ENCODE measurements at places on chromosomes 2 and 18.

DNA sequence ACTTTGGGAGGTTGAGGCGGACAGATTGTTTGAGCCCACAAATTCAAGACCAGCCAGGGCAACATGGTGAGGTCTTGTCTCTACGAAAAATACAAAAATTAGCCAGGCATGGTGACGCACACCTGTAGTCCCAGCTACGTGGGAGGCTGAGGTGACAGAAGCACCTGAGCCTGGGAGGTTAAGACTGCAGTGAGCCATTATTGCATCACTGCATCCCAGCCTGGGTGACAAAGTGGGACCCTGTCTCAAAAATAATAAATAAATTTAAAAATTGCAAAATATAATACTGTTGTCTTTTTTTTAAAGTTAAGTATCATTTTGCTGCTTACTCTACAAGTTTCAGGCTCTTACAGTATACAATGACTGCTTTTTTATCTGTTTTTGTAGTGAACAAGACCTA lies 4.0 kb upstream of the ANKRD12 start:
- no peak for DNase-seq

GRCh38 chr2:201643216-201643890 lies at the start of gene TMEM237:
TMEM237 (minus strand) TSS chr2:201643503; CDS start chr2:201643400, 103 bp downstream.
- peak; percentile 25 for DNase-seq

DNA sequence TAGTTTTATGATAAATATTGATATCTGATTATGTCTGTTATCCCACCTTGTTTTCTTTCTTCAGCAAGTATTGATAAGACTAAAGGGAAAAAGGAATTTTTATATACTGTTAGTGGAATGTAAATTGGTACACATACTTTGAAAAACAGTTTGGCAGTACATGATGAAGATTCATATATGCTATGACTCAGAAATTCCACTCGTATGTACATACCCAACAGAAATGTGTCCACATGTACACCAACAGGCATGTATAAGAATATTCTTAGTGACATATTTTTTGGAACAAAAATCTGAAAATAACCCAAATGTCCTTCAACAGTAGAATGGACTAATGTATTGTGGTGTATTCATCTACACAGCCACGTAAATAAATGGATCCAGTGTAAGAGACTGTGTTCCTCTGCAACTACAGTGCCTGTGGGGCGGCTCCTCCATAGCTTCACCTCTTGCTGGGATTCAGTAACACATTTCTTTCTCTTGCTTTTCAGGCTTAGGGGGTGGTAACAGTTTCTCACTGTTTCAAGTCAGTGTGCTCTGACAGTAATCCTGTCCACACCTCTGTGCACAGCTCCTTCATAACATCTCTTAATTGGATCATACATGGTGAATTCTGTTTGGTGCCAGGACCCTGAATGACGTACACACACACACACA lies 35.5 kb upstream of the ALMS1 start:
- DNase-seq: no peak

GRCh38 chr2:223956300-223956699 lies 963 bp upstream of the MRPL44 start:
- DNase-seq: no peak

DNA sequence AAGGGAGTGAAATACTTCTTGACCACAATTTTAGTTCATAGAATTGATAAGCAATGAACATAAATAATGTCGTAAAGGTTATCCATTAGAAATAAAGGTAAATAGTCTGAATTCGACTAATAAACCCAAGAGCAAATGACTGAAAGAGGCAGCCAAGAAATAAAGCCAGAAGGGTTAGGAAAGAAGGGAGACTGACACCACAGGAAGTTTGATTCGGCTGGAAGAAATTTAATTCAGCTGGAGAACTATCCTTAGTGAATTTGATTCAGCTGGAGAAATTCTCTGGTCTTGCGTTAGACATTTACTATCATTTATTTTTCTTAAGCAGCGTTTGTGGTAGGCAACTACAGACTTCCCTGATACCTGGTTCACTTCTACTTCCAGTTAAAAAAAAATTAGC lies 429.6 kb downstream of the PID1 start:
- DNase-seq: no peak

- no peak for DNase-seq
Observed at GRCh38 chr2:26507932-26508331, 30.0 kb upstream of the OTOF start.

- no peak for DNase-seq
Observed at GRCh38 chr2:234289834-234290590, 206.9 kb downstream of the ARL4C start.

- DNase-seq: no peak
Observed at GRCh38 chr2:166671235-166671634, 177.2 kb upstream of the SCN7A start.

DNA sequence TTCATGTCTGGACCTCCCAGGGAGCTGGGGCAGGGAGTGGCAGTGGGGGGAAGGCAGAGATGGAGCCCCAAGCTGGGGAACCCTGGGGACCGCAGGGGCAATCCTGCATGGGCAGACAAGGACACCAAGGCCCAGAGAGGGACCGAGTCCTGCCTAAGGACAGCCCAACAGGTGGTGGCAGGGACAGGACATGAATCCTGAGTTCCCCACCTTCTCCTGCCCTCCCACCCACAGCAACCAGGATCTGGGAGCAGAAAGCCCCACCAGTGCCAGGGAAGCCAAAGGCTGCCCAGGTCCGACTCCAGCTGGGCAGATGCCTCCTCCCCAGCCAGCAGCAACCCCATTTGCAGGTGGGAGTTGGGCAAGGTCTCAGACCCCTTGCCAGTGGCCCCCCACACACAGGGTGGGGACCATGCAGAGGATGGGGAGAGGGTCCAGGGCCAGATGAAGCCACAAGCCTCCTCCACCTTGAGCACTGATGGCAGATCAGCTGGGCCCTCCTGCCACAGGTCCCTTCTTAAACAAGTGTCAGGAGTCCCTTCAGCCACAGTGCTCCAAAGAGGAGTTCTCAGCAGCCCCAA lies 6.3 kb downstream of the ADRA2B start:
- no peak for DNase-seq

DNA sequence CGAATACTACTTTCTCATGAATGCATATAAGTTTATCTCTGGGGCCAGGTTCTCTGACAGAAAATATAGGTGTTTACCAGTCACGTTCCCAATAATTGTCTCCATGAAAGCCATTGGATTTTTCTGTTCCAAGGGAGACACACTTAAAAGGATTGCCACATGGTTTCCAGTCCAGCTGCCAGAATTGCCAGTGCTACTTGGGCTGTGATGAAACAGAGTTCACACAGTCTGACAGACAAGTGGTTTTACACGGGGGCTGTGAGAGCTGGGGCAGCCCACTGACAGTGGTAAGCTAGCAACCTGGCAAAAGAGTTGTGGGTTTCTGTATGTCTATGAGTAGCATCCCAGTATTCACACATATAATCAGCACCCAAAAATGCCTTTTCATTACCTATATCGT lies 27.7 kb upstream of the ATRAID start:
- no peak for DNase-seq

DNA sequence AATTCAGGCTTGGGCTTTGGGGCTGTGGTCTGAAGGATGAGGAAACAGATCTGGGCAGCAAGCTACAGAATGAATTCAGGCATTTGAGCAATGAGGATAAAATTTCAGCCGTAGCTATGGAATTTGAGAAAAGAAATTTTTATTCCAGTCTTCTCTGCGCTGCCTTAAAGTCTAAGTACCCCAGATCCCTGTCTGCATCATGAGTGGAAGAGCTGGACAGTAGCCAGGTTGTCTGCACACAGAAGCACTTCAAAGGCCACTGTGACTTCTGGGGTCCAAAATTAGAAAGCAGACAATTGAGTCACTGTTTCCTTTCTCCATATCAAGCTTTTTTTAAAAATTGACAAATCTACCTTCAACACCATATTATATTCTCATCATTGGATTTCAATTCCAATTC lies 787.6 kb upstream of the GCFC2 start:
- no peak for DNase-seq

DNA sequence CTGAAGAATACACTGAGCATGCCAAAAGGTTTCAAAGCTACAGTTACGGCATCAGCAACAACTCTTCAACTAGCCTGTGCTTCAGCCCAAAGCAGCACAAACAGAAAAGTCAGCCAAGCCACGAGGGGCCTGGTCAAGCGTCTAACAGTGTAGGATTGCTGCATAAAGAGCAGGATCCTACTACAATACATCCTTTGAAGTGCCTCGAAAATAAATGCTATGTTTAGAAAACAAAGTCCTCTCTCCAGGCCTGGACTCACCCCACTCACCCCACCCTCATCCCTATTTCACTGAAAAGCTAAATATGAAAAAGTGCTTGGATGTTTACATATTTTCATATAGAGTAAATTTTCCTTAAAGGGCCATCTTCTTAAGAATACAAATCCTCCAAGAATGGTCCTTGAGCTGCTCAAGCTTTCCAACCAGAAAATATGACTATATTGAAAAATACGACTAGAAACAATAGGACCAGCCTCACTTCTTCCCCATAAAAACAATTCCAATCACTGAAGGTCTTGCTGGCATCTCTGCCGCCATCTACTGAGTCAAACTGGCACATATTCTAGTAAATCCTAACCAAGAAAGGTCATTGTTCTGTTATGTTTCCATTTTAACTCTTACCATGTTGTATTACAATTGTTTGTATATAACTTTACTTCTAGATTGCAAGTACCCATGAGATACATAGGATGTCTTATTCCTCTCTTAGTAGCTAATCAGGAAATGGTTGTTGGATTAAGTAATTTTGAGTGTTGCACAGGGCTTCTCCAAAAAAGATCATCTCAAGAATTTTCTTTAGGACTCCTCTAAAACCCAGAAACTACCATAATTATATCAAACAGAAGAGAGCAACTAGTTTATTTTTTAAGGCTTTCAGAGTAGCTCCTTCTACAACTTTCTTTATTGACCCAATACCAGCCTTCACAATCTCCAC lies 63.6 kb downstream of the CLHC1 start:
- DNase-seq: peak; percentile 85

DNA sequence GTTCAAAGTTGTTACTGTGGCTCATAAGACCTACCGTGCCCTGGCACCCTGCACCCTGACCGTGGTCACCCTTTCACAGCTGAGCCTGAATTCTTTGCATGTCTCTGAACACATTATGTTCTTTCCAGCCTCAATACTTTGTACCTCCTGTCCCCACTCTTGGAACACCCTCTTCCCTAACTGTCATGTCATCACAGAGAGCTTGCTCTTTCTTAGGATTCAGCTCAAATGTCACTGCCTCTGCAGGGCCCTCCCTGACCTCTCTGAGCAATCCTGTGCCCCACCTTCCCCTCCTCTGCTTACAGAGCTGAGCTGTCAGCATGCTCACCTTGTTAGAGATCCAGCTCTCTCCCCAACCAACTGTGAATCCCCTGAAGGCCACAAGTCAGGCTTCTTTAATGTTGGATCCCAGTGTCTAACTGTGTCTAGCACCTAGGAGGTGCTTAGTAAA lies 15.0 kb downstream of the PRKAG3 start:
- no peak for DNase-seq

GRCh38 chr2:190860985-190861680 lies 19.5 kb upstream of the GLS start:
- no peak for DNase-seq

GRCh38 chr2:191202209-191202721 lies 42.9 kb upstream of the MYO1B start:
- DNase-seq: no peak

DNA sequence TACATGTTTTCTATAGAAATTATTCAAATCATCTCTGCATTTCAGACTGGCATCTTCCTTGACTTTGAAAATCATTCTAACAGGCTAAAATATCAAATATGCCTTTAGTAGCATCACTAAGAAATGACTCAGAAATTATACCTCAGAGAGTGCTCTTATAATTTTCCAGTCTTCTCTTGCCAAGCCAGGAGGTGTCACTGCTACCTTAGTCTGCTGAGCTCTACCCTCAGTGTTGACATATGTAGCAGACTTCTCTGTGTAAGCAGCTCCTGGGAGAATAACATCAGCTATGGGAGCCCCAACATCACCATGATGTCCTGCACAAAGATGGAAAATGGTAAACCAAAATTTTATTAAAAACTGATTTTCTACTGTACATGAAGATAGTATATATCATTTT lies 31.6 kb downstream of the NDUFS1 start:
- no peak for DNase-seq

GRCh38 chr18:57466745-57467409 lies 31.7 kb downstream of the ONECUT2 start:
- DNase-seq: no peak

DNA sequence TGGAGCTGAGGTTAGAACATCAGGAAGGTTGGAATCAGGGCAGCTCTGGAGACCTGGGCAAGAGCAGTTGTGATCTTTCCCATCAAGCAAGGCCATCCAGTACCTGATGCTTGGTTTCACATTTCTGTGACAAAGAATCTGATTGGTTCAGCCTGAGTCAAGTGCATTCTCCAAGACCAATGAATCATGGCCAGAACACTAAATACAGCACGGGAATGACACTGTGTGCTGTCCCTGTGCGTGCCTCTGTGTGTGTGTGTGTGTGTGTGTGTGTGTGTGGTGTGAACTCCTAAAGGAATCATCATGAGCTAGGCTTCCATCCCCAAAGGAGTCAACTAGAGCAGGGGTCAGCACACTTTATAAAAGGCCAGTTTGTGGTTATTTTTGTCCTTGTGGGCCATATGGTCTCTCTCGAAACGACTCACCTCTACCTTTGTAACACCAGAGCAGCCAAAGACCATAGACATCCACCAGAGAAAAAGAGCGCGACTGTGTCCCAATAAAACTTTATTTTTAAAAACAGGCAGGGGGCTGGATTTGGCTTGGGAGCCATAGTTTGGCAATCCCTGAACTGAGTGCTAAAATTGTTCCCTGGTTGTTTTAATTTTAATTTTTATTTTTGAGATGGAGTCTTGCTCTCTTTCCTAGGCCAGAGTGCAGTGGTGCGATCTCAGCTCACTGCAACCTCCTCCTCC lies 99.7 kb downstream of the INHBB start:
- DNase-seq: no peak

- DNase-seq: no peak
Observed at GRCh38 chr2:42486145-42486906, 7.5 kb downstream of the KCNG3 start.

GRCh38 chr2:110858135-110858725 lies 125.9 kb downstream of the ACOXL start:
- DNase-seq: no peak

- DNase-seq: no peak
Observed at GRCh38 chr2:60353406-60353800, 200.1 kb downstream of the BCL11A start.

GRCh38 chr2:235149736-235150135 lies 197.9 kb downstream of the SH3BP4 start:
- DNase-seq: no peak

- no peak for DNase-seq
Observed at GRCh38 chr18:64287926-64288325, 139.0 kb upstream of the LINC00305 start.

DNA sequence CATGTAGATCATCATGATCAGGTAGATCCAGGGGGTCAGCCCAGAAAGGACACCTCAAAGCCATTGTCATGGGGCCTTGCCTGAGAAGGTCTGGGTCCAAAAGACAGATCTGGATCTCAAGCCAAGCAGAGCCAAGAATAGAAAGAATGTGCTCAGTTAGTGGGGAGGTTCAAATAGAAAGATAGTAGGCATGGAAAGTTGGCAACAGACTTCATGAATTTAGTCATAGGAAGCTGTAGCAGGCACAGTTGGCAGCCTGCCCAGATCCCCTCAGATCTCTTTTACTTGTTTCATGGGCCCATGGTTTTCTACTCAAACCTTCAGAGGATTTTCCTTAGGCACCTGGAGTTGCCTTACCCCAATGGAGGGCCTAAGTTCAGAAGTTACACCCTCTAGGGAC lies 767.0 kb downstream of the SLC4A3 start:
- peak; percentile 79 for DNase-seq

GRCh38 chr2:230129343-230129742 lies 60.6 kb upstream of the SLC16A14 start:
- DNase-seq: no peak

All from NCI-H1694 treated with DMSO at 0.1 percent for 48 hours (cell line).